ENCODE measurements at places on chromosomes 2 and 18. TPM values are rescaled to one million over a fixed set of nuclear protein-coding genes. Genes with fewer than 3 reads are reported as not detected.

Gene FSIP2
- total RNA-seq: 32.5 TPM

Gene IGFBP5
- 628 TPM for total RNA-seq

Gene NLRC4
- 0.92 TPM for total RNA-seq

Gene ZNF385B
- total RNA-seq: 3.5 TPM

Gene CHRND
- not detected for total RNA-seq

Gene MLPH
- 657 TPM for total RNA-seq

Gene KLHL41
- not detected for total RNA-seq

Gene LIMS3
- not detected for total RNA-seq

Gene PSTPIP2
- total RNA-seq: 2.9 TPM

Gene CXCR1
- 0.37 TPM for total RNA-seq

Gene PLEK
- 13.2 TPM for total RNA-seq

Gene WDR54
- total RNA-seq: not detected
